ENCODE measurements at places on chromosomes 2 and 18.

DNA sequence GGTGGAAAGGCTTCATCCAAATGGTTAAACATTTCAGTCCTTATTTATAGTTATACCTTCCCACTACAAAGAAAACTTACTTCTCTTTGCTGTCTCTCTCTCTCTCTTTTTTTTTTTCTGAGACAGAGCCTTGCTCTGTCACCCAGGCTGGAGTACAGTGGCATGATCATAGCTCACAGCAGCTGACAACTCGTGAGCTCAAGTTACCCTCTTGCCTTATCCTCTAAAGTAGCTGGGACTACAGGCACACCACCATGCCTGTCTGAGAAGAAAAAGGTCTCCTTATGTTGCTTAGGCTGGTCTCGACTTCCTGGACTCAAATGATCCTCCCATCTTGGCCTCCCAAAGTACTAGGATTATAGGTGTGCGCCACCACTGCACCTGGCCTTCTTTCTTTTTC, 32.3 kb upstream of the OLA1 start:
- no peak for DNase-seq

GRCh38 chr2:19900931-19901441, 797 bp downstream of the TTC32 start:
- no peak for DNase-seq

DNA sequence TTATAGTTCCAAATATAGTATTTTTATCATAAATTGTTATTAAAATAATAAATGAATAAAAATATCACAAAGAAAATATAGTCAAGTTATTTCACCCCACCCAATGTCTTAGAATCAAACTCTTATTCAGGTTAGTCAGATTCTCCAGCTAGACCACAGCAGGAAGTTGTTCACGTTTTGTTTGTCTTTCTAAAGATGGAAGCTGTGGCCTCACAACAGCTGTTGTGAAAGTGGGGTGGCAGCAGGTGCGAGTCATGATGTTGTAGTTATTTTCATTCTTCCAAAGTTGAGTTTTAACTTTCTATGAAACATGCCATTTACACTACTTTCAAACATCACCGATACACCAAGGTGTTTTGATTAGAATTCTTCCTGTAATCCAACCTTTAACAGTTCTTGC, 272.9 kb downstream of the SLC8A1 start:
- no peak for DNase-seq

DNA sequence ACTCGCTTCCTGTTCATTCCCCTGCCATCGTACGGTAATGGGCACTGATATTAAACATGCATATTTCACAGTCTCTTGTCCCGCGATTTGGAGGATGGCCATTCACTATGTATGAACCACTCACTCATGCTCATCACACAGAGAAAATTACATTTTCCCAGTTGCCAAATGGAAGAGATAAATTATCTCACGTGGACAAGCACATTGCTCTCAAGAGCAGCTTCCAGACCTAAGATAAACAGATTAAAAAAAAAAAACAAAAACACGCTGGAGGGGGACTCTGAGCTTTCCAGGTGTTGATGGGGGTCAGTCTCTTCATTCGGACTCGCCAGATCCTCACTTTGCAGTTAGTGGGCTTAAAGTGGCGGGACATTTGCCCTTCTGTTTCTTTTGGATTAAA, 1.7 kb upstream of the MAPK4 start:
- DNase-seq = no peak

GRCh38 chr2:47087051-47087450, 68.1 kb downstream of the STPG4 start:
- no peak for DNase-seq

GRCh38 chr2:145064511-145064910, 544.6 kb upstream of the ZEB2 start:
- no peak for DNase-seq

GRCh38 chr2:10904455-10904854, 7.3 kb upstream of the KCNF1 start:
- no peak for DNase-seq

- no peak for DNase-seq
These were observed 16.4 kb upstream of the KIAA2012 start for GRCh38 chr2:202056611-202057010.

GRCh38 chr2:171878481-171878993, 15.5 kb downstream of the SLC25A12 start:
- no peak for DNase-seq

DNA sequence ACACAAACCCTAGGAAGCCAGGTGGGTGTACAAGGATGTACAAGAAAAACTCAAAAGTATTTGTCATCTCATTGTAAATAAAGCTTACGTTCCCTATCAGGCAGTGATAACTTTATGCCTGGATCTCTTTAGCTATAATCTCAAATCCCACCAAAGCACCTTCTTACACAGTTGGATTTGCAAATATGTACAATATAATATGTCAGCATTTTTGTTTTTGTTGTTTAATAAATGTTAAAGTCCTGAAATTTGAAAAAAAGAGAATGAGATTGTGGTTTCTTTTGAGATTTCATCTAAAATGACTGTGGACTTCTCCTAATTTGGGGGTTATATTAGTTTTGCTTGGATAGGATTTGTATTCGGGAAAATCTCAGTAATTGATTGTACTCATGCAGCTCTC, 81.9 kb downstream of the LRRTM1 start:
- no peak for DNase-seq

- DNase-seq = no peak
These were observed 67.5 kb upstream of the APCDD1 start for GRCh38 chr18:10386956-10387355.

DNA sequence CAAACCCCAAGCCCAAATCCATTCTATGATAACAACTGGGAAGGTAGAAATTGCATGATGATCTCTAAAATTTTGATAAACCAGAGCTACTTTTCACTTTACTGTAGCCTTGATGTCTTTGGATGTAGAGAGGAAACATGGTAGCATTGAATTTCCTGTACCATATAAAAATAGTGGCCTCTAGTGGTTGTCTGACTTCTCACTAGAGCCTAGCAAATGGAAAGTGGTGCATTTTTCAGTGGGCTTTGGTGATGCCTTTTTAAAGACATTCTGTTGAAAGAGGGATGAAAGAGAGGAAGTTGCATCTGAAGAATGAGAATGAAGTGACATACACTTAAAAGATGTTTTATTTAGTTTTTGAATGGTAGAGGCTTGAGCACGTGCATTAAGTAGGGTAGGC, 662.2 kb downstream of the XIRP2 start:
- DNase-seq = no peak

DNA sequence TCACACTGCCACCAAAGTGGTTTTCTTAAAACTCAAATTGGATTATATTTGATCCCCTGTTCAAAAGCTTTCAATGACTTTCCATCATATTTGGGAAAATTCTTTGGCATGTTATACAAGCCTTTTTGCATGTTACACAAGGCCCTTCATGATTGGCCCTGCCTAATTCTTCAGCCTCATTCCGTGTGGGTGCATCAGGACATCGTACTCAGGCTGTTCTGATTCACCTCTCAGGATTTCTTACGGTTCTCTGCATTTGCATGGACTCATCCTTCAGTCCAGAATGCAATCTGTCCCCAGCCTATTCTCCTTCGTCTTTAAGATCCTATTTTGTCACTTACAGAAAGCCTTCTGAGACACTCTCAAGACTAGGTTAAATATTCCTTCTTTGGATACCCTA, 107.8 kb downstream of the LYPD1 start:
- DNase-seq = no peak

GRCh38 chr2:219620546-219620945, 6.9 kb upstream of the SLC4A3 start:
- DNase-seq = no peak

DNA sequence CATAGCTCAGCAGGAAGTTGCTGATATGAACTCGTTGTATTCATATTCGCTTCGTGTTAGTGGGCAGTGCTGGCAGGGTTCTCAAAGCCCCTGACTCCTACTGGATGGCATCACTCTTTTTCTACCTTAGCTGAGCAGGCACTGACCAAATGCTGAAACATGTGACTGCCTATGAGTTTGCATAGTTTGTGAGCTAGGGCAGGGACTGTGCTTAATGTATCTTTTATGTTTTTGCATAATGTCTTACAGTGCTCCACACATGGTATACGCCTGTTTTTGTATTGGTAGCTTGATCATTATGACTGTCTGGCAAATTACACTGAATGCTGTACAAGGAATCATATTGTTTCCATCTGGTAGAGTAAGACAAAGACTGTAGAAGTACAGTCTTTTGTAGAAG, 305.3 kb downstream of the PARD3B start:
- DNase-seq = no peak

DNA sequence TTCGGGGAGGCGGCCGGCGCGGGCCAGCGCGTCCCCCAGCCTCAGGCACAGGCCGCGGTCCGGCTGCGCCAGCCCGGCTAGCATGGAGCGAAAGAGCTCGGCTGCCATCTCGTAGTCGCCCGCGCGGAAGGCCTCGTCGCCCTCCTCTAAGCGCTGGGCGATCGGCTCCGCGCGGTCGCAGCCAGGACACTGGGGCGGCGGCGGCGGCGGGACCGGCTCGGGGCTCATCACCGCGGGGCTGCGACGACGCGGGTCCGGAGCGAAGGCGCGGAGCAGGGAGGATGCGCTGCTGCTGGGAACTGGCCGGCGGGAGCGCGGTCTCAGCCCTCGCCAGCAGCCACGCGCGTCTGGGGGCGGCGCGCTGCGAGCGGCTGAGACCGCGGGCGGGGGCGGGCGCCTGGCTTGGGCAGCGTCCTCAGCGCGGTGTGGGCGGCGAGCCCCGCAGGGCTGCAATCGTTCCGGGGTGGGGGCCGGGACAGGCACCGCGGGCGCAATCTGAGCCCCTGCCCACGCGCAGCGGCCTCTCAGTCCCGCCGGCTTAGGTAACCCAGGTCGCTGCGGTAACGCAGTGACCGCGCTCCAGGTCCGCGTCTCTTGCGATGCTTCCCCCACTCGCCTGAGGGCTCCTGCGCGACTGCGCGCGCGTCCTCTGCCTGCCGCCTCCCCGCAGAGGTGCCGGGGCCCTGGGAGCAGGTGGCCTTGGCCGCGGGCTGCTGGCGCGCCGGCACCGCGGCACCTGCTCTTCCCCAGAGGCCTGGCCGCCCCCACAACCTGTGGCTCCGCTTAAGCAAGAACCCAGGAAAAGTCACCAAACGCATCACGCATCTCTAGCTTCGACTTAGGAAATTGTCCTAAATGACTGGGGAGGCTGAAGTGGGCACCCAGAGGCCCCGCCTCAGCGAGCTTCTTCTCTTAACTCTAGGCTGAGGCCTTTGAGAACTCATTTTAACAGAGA, at the start of gene LONRF2:
Gene LONRF2 (minus strand): TSS at position 636 of the 955 bp plus-strand sequence. CDS start 408 bp downstream, at position 228.
- DNase-seq = no peak

DNA sequence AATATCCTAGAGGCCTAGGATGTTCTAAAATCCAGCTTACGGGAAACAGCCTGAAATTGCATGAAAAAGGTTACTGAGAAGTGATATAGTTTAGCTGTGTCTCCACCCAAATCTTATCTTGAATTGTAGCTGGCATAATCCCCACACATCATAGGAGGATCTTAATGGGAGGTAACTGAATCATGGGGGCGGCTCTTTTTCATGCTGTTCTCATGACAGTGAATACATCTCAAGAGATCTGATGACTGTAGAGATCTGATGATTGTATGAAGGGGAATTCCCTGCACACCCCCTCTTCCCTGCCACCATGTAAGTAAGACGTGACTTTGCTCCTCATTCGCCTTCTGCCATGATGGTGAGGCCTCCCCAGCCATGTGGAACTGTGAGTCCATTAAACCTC, 385.6 kb upstream of the ID2 start:
- DNase-seq = no peak

DNA sequence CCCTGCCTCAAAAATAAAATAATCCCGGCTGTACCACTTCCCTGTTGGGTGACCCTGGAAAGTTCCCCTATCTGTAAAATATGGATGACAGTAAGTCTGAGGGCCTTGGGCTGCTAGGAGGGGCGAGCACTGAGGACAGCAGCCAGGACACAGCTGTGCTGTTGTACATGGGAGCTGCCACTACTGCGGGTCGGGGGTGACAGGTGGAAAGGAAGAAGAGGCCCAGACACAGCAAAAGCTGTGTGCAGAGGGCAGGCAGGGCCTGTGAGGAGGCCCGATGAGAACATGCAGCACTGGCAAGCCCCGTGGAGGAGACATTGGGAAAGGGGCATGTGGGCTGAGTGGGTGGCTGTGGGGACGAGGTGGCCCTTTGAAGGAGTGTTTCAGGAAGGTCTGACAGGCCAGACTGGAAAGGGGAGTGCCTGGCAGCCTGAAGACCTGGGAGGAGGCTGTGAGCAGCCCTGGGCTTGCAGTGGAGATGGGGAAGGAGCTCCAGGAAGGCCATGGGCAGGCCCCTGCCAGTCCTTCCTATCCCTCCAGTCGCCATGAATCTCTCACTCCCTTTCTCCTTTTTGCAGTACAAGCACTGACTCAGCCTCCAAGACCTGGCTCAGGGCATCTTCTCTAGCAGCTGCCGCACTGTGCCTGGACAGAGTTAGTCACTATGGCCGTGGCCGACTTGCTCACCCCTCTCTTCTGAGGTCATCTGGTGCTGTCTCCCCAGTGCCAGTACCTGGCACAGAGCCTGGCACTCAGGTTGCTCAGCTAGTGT, 28.9 kb upstream of the SEMA4C start:
- DNase-seq = no peak

- no peak for DNase-seq
These were observed 169.7 kb downstream of the TMEM163 start for GRCh38 chr2:134549104-134549503.

DNA sequence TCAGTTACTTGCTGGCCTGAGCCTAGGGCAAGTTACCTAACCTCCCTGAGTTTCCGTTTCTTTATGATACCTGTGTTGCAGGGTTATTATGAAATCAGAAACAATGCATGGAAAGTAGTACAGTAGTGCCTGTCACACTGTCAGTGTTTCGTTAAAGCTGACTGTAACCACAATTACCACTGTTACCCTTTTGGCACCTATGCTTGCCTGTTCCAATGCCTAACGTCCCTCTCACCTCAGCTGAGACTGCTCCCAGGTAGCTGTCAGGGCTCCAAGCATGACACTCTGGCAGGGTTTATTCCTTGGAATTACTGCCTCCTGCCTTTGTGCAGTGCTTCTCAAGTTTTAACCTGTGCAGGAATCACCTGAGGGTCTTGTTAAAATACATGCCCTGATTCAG, 135.2 kb upstream of the RBMS1 start:
- no peak for DNase-seq

DNA sequence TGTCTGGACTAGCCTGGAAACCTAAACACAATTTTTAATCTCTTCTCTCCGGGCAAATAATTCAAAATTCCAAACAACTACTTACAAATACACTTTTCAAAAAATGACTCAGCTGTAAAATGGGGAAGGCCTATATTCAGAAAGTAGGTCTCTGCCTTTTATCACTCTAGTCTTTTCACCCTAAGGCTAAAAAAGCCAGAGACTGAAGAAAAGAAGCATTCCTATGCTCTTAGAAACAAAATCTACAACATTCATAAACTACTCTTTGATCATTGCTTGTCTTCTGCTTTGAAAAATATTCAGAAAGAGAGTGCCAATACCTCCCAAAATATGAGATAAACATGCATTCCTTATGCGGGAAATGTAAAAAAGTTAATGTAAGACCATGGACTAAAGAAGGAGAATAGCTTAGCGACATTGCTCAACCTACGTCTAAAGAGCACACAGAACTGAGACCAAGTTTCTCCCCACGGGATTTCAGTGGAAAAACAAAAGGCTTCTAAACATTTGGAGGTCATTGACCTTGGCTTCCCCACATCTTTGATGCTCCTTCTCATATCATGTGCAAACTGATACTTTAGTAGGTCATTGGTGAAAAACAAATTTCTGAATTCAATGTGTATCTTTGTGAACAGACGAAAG, 74.4 kb upstream of the EPB41L3 start:
- DNase-seq = no peak

- DNase-seq = no peak
These were observed 1.7 kb downstream of the FOSL2 start for GRCh38 chr2:28394331-28394877.

- DNase-seq = no peak
These were observed 273.5 kb downstream of the PIK3C3 start for GRCh38 chr18:42228581-42228980.

All from stimulated activated CD8-positive, alpha-beta memory T cell treated with anti-CD3 and anti-CD28 coated beads, Interleukin-4, amount 100 ng/mL, for 1 hour (primary cell).